DMS53 (cell line): ENCODE measurements at places on chromosomes 3 and 15.

GRCh38 chr15:57355259-57355658, 21.0 kb upstream of the CGNL1 start:
- DNase-seq: no peak

- no peak for DNase-seq
Observed at GRCh38 chr3:104040896-104041295, 1325.8 kb upstream of the ALCAM start.

- peak; percentile 25 for DNase-seq
Observed at GRCh38 chr15:35019404-35020327, 31.6 kb upstream of the ZNF770 start.

GRCh38 chr3:184563561-184563925, 2.0 kb downstream of the EPHB3 start:
- DNase-seq: peak; percentile 22

DNA sequence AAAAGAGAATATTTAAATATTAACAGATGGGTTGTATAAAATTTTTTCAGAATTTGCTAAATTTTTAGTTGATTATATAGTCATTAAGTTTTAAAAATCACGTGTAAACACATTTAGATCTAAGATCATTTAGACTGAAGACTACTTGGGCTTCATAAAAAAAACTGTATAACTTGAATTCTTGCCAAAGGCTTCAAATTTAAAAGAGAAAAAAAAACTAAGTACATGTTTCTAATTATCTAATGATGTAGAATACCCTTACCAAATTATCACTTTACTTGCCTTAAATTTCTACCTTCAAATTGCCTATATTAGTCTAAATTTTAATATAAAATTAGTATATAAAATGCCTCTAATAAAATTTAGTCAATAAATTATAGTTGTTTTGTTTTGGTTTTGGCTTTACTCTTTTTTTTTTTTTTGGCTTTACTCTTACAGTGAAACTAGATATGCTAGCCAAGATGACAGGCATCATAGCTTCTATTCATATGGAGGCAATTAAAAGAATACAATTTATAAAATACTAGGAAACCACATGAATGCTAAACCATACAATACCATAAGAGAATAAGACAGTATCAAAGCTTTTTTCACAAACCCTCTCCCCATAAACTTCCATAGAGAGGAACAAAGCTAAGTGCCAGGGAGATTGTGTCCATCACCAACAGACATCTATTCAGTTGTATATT, 183.1 kb upstream of the KCNMB2 start:
- no peak for DNase-seq

DNA sequence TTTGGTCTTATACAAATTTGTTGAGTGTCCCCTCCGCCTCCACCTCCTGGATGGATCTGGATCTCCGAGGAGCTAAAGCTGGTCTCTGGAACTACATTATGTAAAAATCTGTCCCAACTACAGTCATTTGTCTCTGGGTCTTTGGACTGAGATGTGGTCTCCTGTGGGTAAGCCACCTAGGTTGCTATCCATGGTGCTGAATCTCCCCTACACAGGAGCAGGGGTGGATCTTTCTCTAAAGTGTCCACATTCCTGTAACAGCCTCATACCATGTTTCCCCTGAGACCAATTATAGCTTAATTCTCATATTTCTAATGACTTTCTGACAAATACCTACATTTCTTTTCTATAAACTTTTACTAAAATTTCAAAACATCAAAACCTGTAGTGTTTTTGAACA, 625.8 kb downstream of the TAFA4 start:
- DNase-seq: peak; percentile 4

GRCh38 chr3:31180274-31180673, 285.8 kb upstream of the GADL1 start:
- peak; percentile 2 for DNase-seq

DNA sequence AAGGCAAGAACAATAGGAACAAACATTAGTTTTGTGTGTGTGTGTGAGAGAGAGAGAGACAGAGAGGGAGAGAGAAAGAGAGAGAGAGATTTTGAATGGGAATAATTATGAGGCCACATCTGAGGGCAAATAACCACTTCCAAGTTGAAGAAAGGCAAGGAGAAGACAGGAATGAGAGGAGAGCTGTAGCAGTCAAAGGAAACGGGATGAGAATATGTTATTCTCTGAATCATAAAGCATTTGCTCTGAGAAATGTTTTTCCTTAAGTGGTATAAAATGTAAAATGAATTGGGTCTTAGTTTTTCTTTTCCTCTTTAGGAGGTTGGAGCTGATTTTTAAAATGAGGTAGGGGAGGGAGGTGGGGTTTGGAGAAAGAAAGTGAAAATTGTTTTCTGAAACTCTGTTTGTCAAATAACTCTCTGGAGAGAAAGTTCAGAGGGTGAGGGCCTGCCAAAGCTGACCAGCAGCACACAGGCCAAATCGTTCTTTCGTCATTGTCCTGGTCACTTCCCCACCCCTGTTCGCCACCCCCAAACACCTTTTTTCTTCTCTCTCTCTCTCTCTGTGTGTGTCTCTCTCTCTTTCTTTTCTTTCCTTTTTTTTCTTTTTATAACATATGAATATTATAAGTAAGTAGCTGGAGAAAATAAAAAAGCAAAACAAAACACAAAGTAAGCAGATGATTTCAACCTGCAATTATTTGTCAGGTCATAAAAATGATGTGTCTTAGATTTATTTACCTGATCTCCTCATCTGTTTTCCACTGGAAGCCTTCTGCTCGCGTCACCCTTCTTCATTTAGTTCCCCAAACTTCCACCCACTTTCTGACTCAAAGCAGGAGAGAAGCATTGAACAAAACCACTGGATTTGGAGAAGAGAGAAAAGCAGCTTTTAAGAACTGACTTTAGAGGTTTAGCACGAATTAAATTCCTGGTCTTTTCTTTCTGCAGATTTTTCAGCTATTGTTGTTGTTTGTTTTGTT, 110.6 kb downstream of the LPP start:
- no peak for DNase-seq

DNA sequence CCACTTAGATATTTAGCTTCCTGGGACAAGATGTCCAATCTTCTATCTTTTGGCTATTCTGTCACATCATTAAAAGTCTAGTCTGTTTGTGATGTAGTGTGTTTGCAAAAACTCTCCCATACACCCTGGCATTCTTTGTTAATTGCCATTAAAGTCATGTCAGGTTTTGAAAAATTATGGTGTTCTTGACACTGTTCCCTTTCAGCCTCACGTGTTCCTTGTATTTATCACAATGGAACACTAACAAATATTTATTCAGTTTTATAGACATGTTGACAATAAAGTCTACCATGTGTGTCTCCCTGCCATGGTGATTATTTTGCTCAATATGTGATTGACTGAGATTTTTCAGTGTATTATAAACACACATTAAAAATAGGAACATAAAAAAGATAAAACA, 9.4 kb upstream of the CACNA1D start:
- no peak for DNase-seq

GRCh38 chr3:23653647-23654525, 151.9 kb upstream of the UBE2E1 start:
- DNase-seq: no peak

- DNase-seq: no peak
Observed at GRCh38 chr15:93820566-93820965, 410.8 kb upstream of the MCTP2 start.

- DNase-seq: no peak
Observed at GRCh38 chr3:49626101-49626581, 48.0 kb upstream of the APEH start.

GRCh38 chr3:11558918-11559815, 84.5 kb downstream of the VGLL4 start:
- DNase-seq: no peak

DNA sequence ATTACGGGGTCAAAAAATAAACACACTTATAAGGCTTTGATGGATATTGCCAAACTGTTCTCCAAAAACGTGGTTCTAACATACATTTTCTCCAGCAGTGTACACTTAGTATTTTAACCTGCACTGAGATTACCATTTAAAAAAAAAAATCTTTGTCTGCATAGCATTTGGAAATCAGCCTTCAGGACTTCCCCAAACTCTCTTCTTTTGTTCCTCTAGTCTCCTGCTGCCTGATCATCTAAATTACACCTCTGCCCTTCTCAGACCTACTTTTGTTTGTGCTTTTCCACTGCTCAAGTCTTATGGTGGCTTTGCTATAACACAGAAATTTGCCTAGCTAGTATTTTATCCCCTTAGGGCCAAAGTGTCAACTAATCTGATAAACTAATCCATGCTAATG, 3.8 kb downstream of the NCEH1 start:
- no peak for DNase-seq

- peak; percentile 43 for DNase-seq
Observed at GRCh38 chr3:52352566-52352965, 36.4 kb downstream of the DNAH1 start.
